ENCODE measurements at places on chromosomes 4 and X. TPM values are rescaled to one million over a fixed set of nuclear protein-coding genes. Genes with fewer than 3 reads are reported as not detected.

GRCh38 chrX:43562372-43562771 lies 93.7 kb upstream of the MAOA start:
- no peak for DNase-seq

GRCh38 chr4:93671093-93671492 lies 157.5 kb upstream of the ATOH1 start:
- DNase-seq = no peak

- DNase-seq = no peak
These were observed 1.4 kb downstream of the COX7B start for GRCh38 chrX:77900688-77901087.

- no peak for DNase-seq
These were observed 72.5 kb downstream of the FAT1 start for GRCh38 chr4:186651181-186651603.

- no peak for DNase-seq
These were observed 54.7 kb downstream of the SHROOM3 start for GRCh38 chr4:76489686-76490161.

- DNase-seq = no peak
These were observed 181.0 kb upstream of the MAMLD1 start for GRCh38 chrX:150182161-150182560.

DNA sequence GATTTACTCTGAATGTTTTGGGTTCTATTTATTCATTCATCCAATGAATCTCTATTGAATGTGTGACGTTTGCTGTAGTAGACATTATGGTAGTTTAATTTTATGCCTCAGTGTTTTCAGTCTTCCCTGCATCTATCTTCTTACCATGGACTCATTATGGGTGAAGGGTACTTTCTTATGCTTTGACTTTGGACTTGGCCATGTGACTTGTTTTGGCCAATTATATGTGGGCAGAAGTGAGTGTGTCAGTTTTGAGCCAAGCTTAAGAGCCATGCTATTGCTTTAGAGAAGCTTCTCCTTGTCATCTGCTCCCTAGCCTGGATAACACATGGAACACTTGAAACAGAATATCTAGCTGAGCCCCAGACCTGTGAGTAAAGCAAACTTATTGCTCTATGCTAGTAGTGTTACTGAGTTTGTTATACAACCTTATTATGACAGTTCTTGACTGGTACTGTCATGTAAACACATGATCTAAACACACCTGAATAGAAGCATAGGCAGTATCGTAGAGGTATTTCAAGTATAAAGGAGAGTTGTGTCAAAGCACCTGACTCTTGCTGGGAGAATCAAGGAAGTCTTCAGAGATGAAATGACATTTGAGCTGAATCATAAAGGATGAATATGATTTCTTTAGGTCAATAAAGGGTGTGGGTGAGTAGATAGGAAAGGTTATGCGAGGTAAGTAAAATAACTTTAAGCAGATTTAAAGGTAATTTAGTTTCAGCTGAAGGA lies 128.4 kb downstream of the NAA11 start:
- DNase-seq = no peak

DNA sequence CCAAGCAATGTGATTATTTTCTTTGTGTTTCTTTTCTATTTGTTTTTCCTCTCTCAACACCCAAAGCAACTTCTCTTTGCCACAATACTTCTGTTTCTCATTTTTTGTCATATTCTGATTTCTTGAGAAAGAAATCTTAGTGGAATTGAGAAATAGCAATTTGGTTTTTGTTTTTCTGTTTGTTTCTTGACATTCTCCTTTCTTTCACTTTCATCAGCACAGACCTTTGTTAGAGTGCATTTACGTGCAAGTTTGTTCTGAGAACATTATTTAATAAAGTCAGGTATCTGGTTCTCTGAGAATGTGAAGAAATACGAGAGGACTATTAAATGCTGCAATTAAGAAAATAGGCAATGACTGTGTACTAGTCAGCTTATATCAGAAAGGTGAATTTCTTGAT lies 608.1 kb upstream of the AADAT start:
- DNase-seq = no peak

- no peak for DNase-seq
These were observed 223.3 kb upstream of the MAB21L2 start for GRCh38 chr4:150358691-150359090.

- DNase-seq = no peak
These were observed 61.3 kb downstream of the AR start for GRCh38 chrX:67604979-67605703.

- no peak for DNase-seq
These were observed 6.0 kb upstream of the IL3RA start for GRCh38 chrX:1330605-1331004.

- DNase-seq = no peak
These were observed 7.2 kb upstream of the FAM9C start for GRCh38 chrX:13051529-13052172.

DNA sequence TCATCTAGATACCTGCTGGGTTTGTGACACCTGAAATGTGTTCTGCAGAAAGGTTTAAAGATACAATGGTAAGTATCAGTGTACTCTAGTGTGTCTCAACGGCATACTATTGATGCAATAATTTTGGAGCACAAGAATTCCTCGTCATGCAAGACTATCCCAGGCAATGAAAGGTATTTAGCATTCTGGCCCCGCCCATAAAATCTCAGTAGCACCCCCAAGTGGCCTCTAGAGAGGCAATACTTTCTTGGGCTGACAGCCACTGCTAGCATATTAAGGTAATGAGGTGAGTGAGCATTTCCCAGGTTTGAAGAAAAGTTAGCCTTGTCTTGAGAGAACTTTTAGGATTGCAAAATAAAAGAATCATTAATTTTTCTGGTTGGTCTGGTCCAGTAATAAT lies 24.0 kb downstream of the TAB3 start:
- DNase-seq = no peak

DNA sequence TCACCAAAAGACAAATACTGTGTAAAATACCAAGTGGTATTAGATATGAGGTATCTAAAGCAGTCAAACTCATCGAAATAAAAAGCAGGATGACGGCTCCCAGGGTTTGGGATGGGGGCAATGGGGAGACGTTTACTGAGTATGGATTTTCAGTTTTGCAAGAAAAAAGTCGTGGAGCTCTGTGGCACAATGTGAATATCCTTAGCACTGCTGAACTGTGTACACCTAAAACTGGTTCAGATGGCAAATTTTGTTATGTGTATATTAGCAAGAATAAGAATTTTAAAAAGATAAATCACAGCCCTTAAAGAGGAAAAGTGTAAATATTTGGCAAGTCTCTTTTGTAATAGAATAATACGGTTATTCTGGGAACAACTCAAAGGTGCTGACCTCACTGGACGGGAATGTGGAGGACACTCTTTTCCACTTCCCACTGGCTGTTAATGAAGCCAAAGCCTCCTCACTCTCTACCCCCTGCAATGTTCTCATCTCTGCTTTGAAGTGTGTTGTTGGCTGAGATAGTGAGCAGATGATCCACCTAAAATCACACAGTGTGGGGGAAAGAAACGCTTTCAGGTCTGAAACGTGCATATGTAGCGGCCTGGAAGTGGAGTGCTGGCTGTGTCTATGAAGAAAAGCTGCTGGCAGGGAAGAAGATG lies 49.2 kb downstream of the SEL1L3 start:
- DNase-seq = no peak

- DNase-seq = no peak
These were observed 33.6 kb downstream of the LNX1 start for GRCh38 chr4:53557669-53558064.

- no peak for DNase-seq
These were observed 170.2 kb upstream of the NUDT6 start for GRCh38 chr4:123092586-123092985.

GRCh38 chr4:113394730-113395530 lies 345.5 kb downstream of the ANK2 start:
- DNase-seq = peak; percentile 90

The GLRB gene
- 4.9 TPM for polyA plus RNA-seq

The ADH5 gene
- polyA plus RNA-seq = 92.4 TPM

The DCUN1D4 gene
- polyA plus RNA-seq = 27.3 TPM

Data from forelimb muscle (tissue), 1 donor.